Diencephalon (tissue), 1 donor: ENCODE measurements at places on chromosomes 1 and 21. TPM values are rescaled to one million over a fixed set of nuclear protein-coding genes. Genes with fewer than 3 reads are reported as not detected.

The RGS1 gene
- total RNA-seq, result 26.1 TPM

The OPRD1 gene
- 2.8 TPM for total RNA-seq

The EXO5 gene
- 29.5 TPM for total RNA-seq

The FASLG gene
- not detected for total RNA-seq

The TRAF3IP3 gene
- total RNA-seq, result 0.46 TPM

The TLCD4 gene
- 20.5 TPM for total RNA-seq

The BSND gene
- not detected for total RNA-seq

The FOXO6 gene
- 4.8 TPM for total RNA-seq

The ANKRD65 gene
- total RNA-seq, result 1.6 TPM

The AMY2B gene
- total RNA-seq, result 79.4 TPM

The KIAA0040 gene
- total RNA-seq, result 1.2 TPM

The RBM34 gene
- 65.3 TPM for total RNA-seq

The OR2T34 gene
- total RNA-seq, result not detected

The CDC42BPA gene
- 179 TPM for total RNA-seq

The FAM131C gene
- total RNA-seq, result 4.6 TPM

The AMPD2 gene
- 70.8 TPM for total RNA-seq

The MCOLN3 gene
- 0.23 TPM for total RNA-seq
